ENCODE measurements at places on chromosomes 2 and 18.

GRCh38 chr2:170670651-170671050, 44.5 kb upstream of the SP5 start:
- DNase-seq = no peak

DNA sequence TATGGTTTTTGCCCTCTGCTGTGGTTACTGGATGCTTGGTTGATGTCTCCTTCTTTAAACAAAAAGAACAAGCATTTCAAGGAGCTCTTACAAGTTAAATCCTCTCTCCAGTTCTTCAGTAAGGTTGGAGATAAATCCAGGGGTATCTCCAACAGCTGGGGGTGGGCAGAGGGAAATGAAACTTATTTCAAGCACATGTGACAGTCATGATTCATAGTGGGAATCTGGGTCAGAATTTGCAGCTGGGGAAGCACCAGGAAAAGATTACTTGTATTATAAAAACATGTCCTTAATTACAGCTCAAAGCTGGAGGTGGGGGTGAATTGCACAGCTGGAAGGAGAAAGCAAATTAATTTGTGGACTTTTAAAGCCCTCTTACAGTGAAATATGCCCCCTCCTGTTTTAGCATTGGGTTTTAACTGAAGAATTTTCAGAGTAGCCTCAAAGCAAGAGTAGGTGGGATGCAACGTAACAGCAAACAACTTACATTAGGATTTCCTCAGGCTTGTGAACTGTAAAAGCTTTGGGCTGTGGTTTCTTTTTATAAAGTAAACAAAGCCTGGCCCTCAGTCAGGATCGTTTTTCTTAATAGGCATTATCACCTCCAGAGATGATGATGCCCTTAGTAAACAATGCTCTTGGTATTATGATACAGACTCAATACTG, 596.4 kb downstream of the NYAP2 start:
- no peak for DNase-seq

DNA sequence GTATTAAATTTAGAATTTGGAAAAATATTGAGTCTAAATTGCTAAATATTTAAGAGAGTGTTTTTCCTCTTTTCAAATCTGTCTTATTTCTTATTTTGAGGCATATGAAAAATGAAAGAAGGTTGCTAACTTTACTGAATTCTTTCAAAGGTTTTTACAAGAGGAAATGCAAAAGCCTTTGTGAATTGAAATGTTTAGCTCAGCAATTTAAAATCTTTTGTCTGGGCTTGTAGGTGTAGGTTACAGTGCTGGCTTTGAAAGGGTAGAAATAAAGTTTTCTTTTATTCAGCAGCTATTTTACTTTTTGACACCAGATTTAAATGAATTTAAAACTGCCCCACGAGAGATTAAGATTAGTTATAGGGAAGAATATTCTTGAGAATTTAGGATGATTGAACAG, 192.0 kb downstream of the CDH7 start:
- no peak for DNase-seq

- no peak for DNase-seq
Measured at GRCh38 chr2:129769185-129769991, 210.1 kb upstream of the RAB6C start.

- DNase-seq = no peak
Measured at GRCh38 chr2:156526950-156527636, 90.9 kb downstream of the GPD2 start.

GRCh38 chr2:157322432-157322831, 3.2 kb downstream of the ERMN start:
- peak; percentile 54 for DNase-seq

- DNase-seq = no peak
Measured at GRCh38 chr18:50494569-50494968, 65.3 kb upstream of the MAPK4 start.

DNA sequence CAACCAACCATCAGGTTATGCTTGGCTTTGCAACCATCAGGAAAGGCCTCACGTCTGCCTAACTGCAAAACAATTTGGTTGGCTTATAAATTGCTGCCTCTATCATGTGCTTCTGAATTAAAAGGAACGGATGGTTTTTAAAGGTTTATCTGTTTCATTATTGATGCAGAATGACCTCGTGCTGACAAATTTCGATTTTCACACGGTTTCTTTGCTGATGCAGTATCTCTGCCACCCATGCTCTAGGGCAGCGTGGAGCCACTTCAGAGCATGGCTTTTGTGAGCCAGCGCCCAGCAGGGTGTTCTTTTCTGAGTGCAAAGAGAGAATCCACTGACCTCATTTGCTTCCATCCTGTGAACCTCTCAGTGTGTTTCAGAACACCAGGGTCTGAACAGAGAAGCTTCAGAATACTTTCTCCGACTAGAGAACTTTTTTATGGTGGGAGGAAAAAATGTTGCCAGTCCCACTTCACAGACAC, 143.1 kb upstream of the L3MBTL4 start:
- DNase-seq = no peak

- DNase-seq = no peak
Measured at GRCh38 chr2:237952851-237953250, 14.0 kb upstream of the UBE2F start.

- no peak for DNase-seq
Measured at GRCh38 chr18:74806073-74806472, 208.4 kb downstream of the ZNF407 start.

All from pons (tissue), 1 donor.